ENCODE measurements at places on chromosomes 2 and 18. TPM values are rescaled to one million over a fixed set of nuclear protein-coding genes. Genes with fewer than 3 reads are reported as not detected.

The SERPINB12 gene
- total RNA-seq = not detected

The OTOS gene
- not detected for total RNA-seq

The SERPINB2 gene
- 67.6 TPM for total RNA-seq

The MAB21L4 gene
- total RNA-seq = not detected

The AQP12A gene
- total RNA-seq = not detected

Measured in fibroblast of the aortic adventitia (primary cell).